ENCODE measurements at places on chromosomes 5 and 9. TPM values are rescaled to one million over a fixed set of nuclear protein-coding genes. Genes with fewer than 3 reads are reported as not detected.

Gene IL4
- total RNA-seq, result 2.5 TPM

Gene TRMT10B
- 13.8 TPM for total RNA-seq

Gene TSSK1B
- total RNA-seq, result not detected

Gene LCN15
- total RNA-seq, result not detected

Gene RAPGEF6
- total RNA-seq, result 35.2 TPM

GRCh38 chr5:6820851-6821479, 107.7 kb downstream of the TENT4A start:
- H3K36me3 ChIP-seq, result no peaks in the 10 kb centered on the region
- H3K27ac ChIP-seq, result no peak overlapping the region
- H3K4me1 ChIP-seq, result peaks cover 2% of the 10 kb centered on the region
- DNase-seq, result peak; percentile 72
- peaks cover 34% of the 10 kb centered on the region for H3K27me3 ChIP-seq
- H3K4me3 ChIP-seq, result no peak overlapping the region

GRCh38 chr9:14511452-14511851, 181.8 kb downstream of the ZDHHC21 start:
- no peak overlapping the region for H3K27ac ChIP-seq
- DNase-seq, result no peak
- no peak overlapping the region for H3K4me3 ChIP-seq

GRCh38 chr9:98190757-98191105, 1.7 kb downstream of the CORO2A start:
- H3K27ac ChIP-seq, result no peak overlapping the region
- H3K27me3 ChIP-seq, result no peaks in the 10 kb centered on the region
- peaks cover 11% of the 10 kb centered on the region for H3K4me1 ChIP-seq
- H3K36me3 ChIP-seq, result no peaks in the 10 kb centered on the region
- H3K4me3 ChIP-seq, result no peak overlapping the region
- DNase-seq, result no peak

GRCh38 chr9:84575705-84576104, 93.8 kb upstream of the NTRK2 start:
- no peaks in the 10 kb centered on the region for H3K36me3 ChIP-seq
- no peaks in the 10 kb centered on the region for H3K4me1 ChIP-seq
- DNase-seq, result no peak

GRCh38 chr9:131013771-131014676, 5.0 kb downstream of the LAMC3 start:
- no peak overlapping the region for H3K27ac ChIP-seq
- peaks cover 23% of the 10 kb centered on the region for H3K27me3 ChIP-seq
- H3K4me3 ChIP-seq, result no peak overlapping the region
- no peaks in the 10 kb centered on the region for H3K4me1 ChIP-seq

- H3K27ac ChIP-seq, result no peak overlapping the region
- peaks cover 19% of the 10 kb centered on the region for H3K4me1 ChIP-seq
- no peak for DNase-seq
- H3K27me3 ChIP-seq, result no peaks in the 10 kb centered on the region
These were observed 34.6 kb downstream of the C5orf15 start for GRCh38 chr5:133933670-133934295.

DNA sequence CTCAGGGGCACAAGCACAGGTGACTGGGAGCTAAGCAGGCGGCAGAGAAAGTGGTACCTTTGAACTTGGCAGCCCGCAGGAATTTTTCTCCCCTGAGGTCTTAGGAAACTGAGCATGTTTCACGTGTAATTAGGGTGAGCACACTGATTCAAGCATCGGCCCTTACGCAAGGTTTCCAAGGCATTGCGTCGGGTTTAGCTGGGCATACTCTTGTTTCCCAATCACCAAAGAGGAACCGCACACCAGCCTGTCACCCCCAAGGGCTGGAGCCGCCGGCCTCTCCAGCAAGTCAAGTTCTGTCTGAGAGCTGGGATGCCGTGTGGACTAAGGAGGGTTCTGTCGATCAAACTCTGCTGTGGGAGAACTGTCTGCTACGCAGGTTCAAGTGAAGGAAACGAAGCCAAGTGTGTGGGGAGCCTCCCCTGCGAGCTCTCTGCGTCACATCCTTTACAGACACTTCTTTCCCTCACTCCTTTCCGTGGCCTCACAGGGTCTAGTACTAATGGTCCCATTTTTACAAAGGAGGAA, 53.0 kb downstream of the ERGIC1 start:
- no peak overlapping the region for H3K27ac ChIP-seq
- no peak for DNase-seq
- no peaks in the 10 kb centered on the region for H3K27me3 ChIP-seq
- H3K36me3 ChIP-seq, result peaks cover 8% of the 10 kb centered on the region
- H3K4me1 ChIP-seq, result peaks cover 4% of the 10 kb centered on the region

- no peaks in the 10 kb centered on the region for H3K36me3 ChIP-seq
- no peak overlapping the region for H3K27ac ChIP-seq
- H3K4me1 ChIP-seq, result no peaks in the 10 kb centered on the region
- no peak overlapping the region for H3K4me3 ChIP-seq
- H3K27me3 ChIP-seq, result peaks cover 1% of the 10 kb centered on the region
- DNase-seq, result no peak
These were observed 60.5 kb downstream of the GLDC start for GRCh38 chr9:6584881-6585597.

DNA sequence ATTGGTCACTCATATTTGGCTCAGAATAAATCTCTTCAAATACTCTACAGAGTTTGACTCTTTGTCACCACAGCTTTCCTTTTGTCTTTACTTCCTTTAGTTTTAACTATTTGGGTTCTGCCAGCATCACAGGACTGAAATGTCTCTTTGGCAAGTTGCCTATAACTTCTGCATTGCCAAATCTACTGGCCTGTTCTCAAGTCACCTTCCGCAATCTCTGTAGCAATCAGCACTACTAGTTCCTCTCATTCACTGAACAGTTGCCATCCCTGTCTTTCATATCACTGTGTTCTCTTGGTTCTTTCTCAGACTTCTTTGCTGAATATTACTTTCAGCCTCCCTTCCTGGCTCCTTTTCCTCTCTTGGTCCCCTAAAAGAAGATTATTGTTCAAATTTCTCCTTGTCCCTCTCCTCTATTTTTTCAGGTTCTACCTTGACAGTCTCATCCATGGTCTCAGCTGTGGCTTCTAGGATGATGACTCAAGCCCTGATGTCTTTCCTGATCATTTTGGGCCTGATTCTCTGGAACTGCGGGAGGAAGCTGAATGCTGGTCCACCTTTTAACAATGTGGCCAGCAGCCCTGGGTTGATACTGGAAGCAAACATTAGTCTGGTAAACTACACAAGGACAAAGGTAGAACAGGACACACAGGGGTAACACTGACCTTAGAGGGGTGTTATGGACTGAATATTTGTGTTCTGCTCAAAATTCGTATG, 44.0 kb upstream of the LIFR start:
- H3K27me3 ChIP-seq, result peaks cover 7% of the 10 kb centered on the region
- DNase-seq, result no peak
- no peaks in the 10 kb centered on the region for H3K4me1 ChIP-seq
- no peak overlapping the region for H3K4me3 ChIP-seq
- no peaks in the 10 kb centered on the region for H3K36me3 ChIP-seq
- no peak overlapping the region for H3K27ac ChIP-seq

DNA sequence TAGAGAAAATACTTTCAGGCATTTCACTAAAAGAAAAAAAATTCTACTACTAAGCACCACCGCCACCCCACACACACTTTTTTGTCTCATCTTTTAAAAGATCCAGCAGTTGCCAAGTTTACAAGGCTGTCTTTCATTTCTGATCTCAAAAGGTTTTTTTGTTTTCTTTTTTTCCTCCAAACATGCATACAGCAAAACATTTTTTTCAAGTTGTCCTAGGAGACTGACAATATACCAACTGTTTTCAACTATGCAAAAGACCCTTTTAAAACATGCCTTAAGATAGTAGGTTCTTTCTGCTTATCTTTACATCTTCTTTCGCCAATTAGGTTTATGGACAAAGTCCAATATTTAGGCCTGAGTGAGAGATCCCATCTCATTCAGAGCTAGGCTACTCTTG, 65.2 kb downstream of the HMHB1 start:
- DNase-seq, result no peak
- H3K27me3 ChIP-seq, result no peaks in the 10 kb centered on the region
- peaks cover 2% of the 10 kb centered on the region for H3K36me3 ChIP-seq
- H3K27ac ChIP-seq, result no peak overlapping the region
- no peaks in the 10 kb centered on the region for H3K4me1 ChIP-seq

DNA sequence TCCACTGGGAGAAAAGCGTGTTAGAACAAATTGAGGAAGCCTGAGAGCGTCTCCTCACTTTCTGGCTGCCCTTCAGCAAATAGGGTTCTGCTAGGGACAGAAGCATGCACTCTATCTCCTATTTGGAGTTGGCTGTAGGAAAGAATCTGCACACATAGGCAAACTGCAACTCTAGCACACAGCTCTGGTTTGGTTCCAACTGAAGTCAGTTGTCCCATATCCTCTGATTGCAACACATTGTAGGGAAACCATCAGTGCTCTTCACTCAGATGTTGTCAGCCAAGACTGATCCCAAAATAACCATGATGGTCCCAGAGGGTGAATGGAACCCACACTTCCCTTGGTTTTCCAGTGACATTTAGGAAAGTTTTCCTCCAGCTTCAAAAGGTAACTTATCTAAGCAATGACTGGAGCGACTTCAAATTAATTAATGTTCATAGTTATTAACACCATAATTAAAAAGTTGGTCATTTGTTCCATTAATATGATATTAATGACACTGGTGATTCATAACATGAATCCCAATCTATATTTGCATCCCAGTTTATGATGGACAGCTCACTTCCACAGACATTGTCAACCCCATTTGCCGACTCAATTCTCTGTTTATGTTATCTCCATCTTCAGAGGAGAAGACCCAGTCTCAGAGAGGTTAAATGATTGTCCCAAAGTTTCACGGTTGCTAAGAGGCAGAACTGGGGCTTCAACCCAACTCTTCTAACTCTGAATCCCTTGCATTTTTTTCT, 136.7 kb upstream of the ZNF462 start:
- H3K27me3 ChIP-seq, result no peaks in the 10 kb centered on the region
- no peaks in the 10 kb centered on the region for H3K4me1 ChIP-seq
- H3K27ac ChIP-seq, result no peak overlapping the region
- DNase-seq, result no peak
- no peaks in the 10 kb centered on the region for H3K36me3 ChIP-seq

DNA sequence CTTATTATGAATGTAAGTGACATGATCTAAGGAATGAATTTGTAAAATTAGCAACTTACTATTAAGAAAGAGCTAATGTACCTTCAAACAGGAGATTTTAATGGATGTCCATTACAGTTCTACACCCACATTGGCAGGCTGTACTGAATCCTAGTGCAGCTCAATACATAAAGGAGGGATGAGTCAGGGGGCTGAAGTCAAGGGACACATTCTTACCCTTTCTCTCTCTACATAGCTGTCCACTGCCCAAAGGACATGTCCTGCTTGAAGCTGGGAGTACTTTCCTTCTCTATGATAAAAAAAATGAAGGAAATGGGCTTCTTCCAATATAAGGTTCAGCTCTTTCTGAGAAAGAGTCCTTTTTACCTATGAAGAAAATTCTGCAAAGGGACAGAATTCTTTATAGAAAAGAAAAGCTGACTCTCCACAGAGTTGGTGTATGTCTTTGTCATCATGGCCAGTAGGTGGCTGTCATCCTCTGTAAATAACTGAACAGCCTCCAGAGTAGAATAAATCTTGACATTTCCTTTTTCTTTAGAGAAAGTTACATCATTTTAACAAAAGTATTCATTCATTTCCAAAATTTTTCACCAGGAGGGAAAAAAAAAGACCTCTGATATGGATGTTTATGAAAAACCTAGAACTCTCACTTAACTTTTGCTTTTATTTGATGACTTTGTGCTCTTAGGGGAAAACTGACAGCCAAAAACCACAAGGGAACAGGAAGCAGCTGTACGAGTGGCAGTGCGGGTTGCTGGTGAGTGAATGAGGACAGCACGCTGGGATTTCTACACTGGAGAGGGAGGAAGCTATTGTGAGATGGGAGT, 13.1 kb upstream of the IFNA14 start:
- no peak overlapping the region for H3K27ac ChIP-seq
- peaks cover 4% of the 10 kb centered on the region for H3K4me1 ChIP-seq
- H3K36me3 ChIP-seq, result no peaks in the 10 kb centered on the region
- no peak overlapping the region for H3K4me3 ChIP-seq

GRCh38 chr5:139222346-139222745, 24.2 kb upstream of the SIL1 start:
- no peaks in the 10 kb centered on the region for H3K36me3 ChIP-seq
- DNase-seq, result no peak
- no peak overlapping the region for H3K4me3 ChIP-seq
- H3K4me1 ChIP-seq, result no peaks in the 10 kb centered on the region
- no peaks in the 10 kb centered on the region for H3K27me3 ChIP-seq
- no peak overlapping the region for H3K27ac ChIP-seq
